Stimulated activated CD4-positive, alpha-beta T cell treated with anti-CD3 and anti-CD28 coated beads, Interleukin-15, amount 100 ng/mL, for 48 hours (primary cell): ENCODE measurements at places on chromosomes 16 and 17.

DNA sequence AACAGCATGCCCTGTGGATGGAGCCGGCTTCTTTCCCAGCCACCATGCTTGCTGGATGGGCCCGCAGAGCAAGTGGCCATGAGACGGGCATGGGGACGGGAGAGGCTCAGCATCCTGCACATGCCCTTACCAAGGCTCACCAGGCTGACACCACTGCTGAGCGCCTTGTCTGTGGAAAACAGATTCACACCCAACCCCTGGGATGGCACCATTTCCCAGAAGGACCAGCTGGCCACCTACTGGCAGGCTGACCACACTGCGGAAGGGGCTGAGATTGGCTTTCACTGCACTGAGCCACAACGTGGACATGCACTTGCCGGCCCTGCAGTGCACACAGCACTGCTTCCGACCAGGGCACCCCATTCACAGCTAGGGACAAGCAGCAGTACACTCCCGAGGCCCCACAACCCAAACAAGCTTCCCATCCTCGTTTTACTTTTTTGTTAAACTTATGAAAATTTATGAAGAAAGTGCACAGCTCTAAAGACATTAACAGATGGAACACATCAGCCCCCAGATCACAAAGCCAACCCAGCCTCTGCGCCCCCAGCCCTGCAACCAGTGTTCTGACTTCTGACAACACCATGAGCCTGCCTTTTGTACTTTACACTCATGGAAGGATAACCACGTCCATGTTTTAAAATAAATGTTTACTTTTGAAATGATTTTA lies 13.9 kb upstream of the KRTAP17-1 start:
- DNase-seq, result no peak

DNA sequence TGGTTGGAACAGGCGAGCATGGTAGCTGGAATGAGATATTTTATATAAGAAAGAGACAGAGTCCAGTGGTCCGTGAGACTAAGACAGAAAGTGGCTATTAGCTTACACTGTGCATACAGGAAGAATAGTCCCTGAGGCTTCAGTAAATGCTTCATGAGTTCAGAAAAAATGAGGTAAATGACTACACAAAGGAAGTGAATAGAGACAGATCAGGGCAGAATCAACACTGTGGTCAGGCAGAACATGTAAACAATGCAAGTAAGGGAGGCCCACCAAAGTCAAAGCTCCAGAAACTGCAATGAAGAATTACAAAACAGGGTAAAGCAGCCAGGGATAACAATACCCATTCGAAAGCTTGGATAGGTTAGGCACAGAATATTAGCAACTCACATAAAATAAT lies 4.8 kb downstream of the ABCA10 start:
- no peak for DNase-seq

DNA sequence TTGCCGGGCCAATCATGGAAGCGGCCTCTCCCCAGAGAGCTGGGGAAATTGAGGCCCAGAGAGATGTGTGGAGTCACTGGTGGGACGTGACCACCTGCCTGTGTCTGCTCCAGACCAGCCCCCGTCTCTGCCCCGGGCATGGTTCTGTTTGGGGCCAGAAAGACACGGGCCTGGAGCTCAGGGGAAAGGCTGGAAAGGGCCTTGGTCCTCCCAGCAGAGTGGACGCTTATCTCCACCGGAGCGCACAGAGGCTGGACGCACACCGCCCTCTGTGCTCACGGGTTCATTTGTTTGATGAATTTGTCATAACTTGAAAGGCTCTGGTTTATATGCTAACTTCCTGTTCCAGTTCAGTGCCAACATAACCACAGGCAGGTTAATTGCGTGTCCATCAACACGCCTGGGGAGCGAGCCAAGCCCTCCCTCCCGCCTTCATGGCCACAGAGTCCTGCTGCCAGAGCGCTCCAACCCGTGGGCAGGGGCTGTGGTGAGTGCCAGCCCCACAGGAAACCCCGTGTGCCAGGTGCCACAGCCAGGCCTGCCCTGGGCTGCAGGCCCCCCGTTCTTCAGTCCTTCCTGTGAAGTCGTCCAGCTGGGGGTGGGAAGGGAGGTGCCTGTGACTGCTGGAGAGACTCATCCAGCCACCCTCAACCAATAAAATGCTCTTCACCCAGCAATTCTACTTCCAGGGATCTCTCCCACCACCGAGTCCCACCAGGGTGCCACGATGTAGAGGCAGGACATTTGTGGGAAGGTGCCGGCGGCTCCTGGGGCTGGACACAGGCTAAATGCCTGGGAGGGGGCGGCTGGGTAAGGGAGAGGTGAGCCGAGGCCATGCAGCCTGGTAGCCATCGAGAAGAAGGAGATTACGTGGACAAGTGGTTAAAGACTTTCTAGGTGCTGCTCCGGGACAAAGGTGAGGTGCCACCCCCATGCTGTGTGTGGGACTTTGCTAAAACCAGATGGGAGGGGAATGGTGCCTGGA lies 29.4 kb upstream of the BAHCC1 start:
- no peak for DNase-seq

DNA sequence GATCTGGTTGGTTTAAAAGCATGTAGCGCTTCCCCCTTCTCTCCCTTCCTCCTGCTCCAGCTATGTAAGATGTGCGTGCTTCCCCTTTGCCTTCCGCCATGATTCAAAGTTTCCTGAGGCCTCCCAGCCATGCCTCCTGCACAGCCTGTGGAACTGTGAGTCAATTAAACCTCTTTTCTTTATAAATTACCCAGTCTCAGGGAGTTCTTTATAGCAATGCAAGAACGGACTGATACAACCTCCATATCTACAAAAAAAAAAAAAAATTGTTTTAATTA lies 16.6 kb upstream of the PDXDC1 start:
- no peak for DNase-seq

GRCh38 chr16:90057738-90058173 lies 19.4 kb downstream of the PRDM7 start:
- DNase-seq, result peak; percentile 22

DNA sequence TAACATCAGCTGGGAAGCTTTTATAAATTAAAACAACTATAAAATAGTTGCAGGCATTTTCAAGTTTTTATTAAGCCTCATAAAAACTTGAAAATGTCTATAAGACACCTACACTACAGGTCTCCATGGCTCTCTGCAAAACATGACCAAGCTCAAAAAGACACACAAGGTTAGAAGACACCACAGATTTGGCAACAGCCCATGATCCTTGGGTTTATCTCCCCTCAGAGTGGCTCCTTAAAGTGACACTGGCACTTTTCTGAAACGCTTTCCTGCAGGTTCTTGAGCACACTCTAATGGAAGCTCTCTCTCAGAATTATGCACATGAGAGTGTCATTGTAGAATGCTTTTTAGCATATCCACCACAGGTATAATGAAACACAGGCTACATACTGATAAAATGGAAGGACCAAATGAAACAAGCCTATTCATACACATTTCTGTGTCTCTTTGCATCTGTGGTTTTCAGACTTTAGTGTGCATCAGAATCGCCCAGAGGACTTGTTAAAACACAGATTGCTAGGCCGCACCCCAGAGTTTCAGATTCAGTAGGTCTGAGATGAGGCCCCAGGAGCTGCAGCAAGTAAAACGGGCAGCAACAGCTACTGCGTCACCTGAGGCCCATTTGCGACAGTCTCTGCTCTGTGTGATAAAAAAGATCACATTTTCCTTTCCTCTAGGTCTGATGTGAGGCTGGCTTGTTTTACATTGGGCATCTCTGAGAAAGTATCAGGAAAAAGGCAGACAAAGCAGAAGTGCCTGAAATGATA lies 75.0 kb upstream of the WSB1 start:
- DNase-seq, result peak; percentile 12

DNA sequence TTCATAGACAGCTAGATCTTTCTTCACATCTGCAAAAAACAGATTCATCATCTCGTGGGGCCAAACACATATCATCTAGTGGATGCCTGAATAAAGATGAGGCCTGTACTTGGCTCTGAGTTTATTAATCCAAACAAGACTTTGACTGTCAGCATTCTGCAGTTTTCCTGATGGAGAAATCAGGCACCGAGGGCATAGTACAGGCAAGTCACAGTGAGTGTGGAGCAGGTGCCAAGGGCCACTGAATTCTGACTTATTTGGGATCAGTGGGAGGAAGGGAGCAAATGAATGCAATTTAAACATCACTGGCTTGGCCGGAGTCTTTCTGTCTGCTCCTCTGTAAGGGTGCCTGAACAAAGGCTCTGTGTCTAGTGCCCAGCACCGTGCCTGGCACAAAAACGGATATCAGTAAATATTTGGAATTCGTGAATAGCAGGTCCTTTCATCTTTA lies 975 bp downstream of the CFAP20 start:
- DNase-seq, result no peak
